ENCODE measurements at places on chromosomes 6 and 20.

- DNase-seq: no peak
These were observed 47.0 kb downstream of the TNFAIP3 start for GRCh38 chr6:137913996-137914529.

DNA sequence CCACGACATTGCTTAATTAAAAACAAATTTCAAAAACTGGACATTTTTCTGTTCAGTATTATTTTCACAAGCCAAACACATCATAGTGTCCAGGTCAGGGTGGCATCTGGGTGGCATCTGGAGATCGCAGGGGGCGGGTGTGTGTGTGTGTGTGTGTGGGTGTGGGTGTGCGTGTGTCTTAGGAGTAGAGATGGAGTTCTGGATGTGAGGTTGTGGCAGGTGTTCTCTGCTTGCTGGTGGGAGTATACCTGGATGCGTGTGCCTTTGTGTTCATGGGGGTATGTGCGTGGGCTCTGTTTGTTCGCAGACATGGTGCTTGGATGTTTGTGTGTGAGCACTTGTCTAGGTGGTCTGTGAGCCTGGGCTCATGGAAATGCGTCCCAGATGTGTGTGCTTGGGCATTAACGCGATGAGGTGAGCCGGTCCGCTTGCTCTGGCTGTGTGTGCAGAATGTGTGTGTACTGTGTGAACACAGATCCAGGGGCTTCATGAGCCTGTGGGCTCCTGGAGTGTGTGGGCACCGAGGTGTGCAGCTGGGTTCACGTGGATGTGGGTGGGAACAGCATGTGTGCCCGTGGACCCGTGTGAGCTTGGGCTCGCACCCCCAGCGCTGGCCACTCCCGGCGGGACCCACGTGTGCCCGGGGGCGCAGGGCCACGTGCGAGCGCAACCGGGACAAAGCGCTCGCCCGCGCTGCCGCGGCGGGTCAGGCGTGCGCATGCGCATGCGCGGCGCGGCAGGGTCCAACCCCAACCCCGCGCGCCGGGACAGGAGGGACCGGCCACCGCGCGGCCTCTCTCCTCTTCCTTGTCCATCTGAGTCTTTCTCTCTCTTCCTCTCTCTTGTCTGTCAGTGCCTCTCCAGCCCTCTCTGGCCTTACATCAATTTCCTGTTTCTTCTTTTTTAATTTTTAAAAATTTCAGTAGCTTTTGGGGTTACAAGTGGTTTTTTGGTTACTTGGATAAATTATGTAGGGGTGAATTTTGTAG lies 60.4 kb downstream of the SRC start:
- peak; percentile 77 for DNase-seq

DNA sequence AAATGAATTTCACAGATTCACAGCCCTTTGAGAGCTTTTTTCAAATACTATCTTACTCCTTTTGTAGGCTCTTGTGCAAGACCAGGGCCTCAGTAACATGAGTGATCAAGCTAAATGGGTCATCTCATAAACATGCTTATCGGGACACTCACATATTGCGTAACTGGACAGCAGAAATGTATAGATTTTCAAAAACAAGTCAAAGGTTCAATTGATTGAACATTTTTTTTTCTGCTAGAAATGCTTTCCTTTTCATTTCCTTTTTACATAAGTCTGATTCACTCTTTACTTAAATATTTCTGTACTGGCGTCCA lies 8.7 kb upstream of the SALL4 start:
- peak; percentile 25 for DNase-seq

DNA sequence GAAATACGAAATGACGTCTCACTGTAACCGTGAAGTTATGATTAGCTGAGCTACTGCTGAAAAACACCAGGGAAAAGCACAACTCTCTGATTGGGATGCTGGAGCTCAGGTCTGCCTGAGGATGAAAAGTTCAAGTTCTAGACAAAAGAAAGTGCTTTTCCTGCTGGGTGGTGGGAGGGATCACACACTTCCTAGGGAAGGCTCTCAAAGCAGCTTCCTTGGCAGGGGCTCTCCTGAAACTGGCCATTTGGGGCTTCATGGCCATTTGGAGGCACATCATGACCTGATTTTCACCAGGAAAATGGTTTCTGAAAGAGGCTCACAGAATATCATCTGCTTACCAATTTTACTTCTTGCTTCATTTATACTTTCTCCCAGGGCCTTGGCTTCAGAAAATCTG lies 97.1 kb upstream of the KCNK16 start:
- no peak for DNase-seq

GRCh38 chr6:36280467-36280866 lies 10.6 kb downstream of the PNPLA1 start:
- DNase-seq: no peak

DNA sequence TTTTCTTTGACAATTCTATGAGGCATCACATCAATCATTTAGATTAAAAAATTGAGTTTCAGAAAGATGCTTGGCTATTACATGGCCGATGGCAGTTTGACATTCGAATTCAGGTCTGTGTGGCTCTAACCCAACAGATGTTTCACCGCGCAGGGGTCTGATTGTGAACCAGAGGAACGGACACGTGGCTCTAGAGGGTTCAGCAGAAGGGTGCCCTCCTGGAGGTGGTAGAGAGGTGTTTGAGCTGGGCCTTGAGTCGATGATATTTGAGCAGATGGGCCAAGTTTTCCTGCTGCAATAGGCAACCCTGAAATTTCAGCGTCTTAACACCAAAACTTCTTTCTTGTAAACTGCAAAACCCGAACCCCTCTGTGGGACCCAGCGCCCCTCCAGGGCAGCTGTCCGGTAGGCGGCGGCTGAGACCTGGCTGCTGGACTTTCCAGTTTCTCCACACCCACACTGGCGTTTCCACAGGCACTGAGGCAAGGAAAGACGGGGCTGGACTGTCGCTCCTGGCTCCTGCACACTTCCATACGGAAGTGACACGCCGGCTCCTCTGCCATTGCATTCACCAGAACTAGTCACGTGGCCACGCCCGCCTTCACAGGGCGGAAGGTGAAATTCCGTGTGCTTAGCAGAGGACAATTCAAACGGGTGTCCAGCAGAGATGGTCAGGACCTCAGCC lies 11.3 kb upstream of the AFDN start:
- no peak for DNase-seq

DNA sequence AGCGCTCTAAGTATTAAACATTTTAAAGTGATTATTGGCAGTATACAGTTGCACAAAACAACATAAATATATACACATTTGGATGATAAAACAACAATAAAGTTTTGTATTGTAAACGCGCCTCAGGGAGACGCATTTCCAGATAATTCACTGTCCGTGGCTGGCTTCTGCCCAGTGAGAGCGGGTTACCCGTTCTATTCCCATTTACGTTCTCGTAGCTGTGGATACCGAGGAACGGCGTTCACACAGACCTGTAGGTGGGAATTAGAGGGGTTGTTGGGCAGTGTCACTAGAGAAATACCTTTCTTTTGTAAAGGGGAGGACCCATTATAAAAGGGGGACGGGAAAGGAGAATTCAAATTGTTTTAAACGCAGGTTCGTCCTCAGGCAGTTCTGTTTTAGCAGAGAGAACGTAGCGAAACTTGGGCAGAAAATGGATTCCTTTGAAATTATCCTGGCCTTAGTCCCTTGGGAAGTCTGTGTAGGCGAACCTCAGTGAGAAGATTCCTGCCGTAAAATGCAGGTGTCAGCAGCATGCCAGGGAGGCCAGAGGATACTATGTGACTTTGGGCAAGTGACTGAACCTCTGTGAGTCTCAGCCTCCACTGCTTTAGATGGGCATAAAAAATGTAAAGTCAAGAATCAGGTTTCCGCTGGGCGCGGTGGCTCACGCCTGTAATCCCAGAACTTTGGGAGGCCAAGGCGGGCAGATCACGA lies 756 bp downstream of the MTG2 start:
- DNase-seq: no peak

GRCh38 chr6:47160702-47161101 lies 118.6 kb upstream of the ADGRF1 start:
- no peak for DNase-seq

All from hepatocyte (in vitro differentiated cells).